ENCODE measurements at places on chromosomes 2 and 18. TPM values are rescaled to one million over a fixed set of nuclear protein-coding genes. Genes with fewer than 3 reads are reported as not detected.

The NEMP2 gene
- 3.1 TPM for total RNA-seq

The FLACC1 gene
- total RNA-seq: 1.2 TPM

The ARID5A gene
- total RNA-seq: 89.3 TPM

DNA sequence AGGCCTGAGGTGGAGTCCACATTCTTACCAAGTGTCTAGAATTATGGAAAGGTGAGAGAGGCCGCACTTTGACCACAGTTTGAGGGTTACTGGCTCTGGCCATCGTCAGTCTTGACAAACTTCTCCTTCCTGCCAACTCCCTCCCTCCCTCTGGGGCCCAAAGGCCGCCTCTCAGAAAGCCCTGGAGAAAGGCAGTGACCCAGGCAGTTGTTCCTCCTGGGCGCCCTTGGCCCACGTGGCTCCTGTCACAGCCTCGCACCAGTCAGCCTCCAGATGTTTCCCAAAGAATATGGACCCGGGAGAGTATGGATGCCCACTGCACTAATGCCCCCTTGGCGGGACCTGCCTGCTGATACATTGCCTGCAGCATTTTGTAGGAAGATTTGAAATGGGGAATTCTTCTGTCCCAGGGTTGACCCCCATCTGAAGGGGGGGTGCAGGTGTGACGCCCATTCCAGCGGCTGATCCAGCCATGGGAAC, 61.7 kb downstream of the ASB1 start:
- H3K4me3 ChIP-seq: no peak overlapping the region
- H3K36me3 ChIP-seq: no peaks in the 10 kb centered on the region

- DNase-seq: no peak
- no peaks in the 10 kb centered on the region for H3K36me3 ChIP-seq
- no peak overlapping the region for H3K27ac ChIP-seq
- H3K4me1 ChIP-seq: no peaks in the 10 kb centered on the region
- H3K27me3 ChIP-seq: no peaks in the 10 kb centered on the region
These were observed 91.1 kb upstream of the ARHGAP28 start for GRCh38 chr18:6638447-6638846.

DNA sequence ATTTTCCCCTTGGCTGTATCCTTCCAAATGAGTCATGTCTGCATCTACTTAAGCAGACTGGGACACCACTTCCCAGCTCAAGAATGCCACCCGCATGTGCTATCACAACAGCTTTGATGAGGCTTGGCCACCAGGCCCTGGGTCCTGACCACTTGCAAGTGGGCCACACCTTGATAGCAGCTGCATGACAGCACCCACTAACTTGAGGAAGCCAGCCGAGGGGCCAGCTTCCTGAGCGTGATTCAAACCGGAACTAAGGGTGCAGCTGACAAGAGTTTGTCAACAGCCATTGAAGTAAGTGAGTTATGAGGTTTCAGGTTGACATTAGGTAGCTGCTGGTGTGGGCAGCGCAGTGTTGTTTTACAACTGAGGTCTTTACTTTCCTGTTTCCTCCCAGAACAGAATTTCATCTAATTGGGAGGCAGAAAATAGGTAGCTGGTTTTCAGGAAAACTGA, 54.4 kb downstream of the EPHA4 start:
- peak; percentile 47 for DNase-seq
- H3K27ac ChIP-seq: no peak overlapping the region
- no peaks in the 10 kb centered on the region for H3K27me3 ChIP-seq

- H3K27me3 ChIP-seq: no peaks in the 10 kb centered on the region
- no peak for DNase-seq
- H3K27ac ChIP-seq: no peak overlapping the region
- H3K4me1 ChIP-seq: no peaks in the 10 kb centered on the region
- no peaks in the 10 kb centered on the region for H3K36me3 ChIP-seq
These were observed 307.1 kb downstream of the STK39 start for GRCh38 chr2:167940346-167940725.

GRCh38 chr2:5937321-5937720, 245.1 kb downstream of the SOX11 start:
- peak; percentile 88 for DNase-seq
- no peaks in the 10 kb centered on the region for H3K36me3 ChIP-seq
- no peak overlapping the region for H3K4me3 ChIP-seq
- peaks cover 4% of the 10 kb centered on the region for H3K27me3 ChIP-seq
- H3K27ac ChIP-seq: no peak overlapping the region

- H3K36me3 ChIP-seq: no peaks in the 10 kb centered on the region
- no peak for DNase-seq
- no peak overlapping the region for H3K4me3 ChIP-seq
- peaks cover 28% of the 10 kb centered on the region for H3K4me1 ChIP-seq
- H3K27ac ChIP-seq: no peak overlapping the region
These were observed 2.0 kb downstream of the PROC start for GRCh38 chr2:127420039-127420864.

DNA sequence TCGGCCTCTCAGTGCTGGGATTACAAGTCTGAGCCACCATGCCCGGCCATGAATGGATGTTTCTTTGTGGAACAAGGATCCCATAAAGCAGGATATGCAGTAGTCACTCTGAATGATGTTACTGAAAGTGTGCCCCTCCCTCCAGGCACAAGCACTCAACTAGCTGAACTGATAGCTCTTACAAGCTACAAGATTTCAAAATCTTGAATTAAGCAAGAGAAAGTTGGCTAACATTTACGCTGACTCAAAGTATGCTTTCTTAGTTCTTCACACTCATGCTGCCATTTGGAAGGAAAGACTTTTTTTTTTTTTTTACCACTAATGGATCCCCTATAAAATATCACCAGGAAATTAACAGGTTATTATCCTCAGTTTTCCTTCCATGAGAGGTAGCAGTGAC, 549.0 kb upstream of the PKDCC start:
- H3K36me3 ChIP-seq: no peaks in the 10 kb centered on the region
- no peak overlapping the region for H3K27ac ChIP-seq
- no peak for DNase-seq
- no peaks in the 10 kb centered on the region for H3K27me3 ChIP-seq
- no peak overlapping the region for H3K4me3 ChIP-seq
- no peaks in the 10 kb centered on the region for H3K4me1 ChIP-seq

DNA sequence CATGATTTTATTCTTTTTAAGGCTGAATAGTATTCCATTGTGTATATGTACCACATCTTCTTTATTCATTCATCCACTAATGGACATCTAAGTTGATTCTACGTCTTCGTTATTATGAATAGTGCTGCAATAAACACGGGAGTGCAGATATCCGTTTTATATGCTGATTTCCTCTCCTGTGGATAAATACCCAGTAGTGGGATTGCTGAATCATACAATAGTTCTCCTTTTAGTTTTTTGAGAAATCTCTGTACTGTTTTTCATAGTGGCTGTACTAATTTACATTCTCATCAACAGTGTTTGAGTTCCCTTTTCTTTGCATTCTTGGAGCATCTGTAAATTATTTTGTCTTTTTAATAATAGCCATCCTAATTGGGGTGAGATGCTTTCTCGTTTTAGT, 114.5 kb downstream of the RGPD3 start:
- DNase-seq: no peak
- H3K36me3 ChIP-seq: no peaks in the 10 kb centered on the region
- H3K4me1 ChIP-seq: no peaks in the 10 kb centered on the region
- no peak overlapping the region for H3K27ac ChIP-seq
- no peak overlapping the region for H3K4me3 ChIP-seq

DNA sequence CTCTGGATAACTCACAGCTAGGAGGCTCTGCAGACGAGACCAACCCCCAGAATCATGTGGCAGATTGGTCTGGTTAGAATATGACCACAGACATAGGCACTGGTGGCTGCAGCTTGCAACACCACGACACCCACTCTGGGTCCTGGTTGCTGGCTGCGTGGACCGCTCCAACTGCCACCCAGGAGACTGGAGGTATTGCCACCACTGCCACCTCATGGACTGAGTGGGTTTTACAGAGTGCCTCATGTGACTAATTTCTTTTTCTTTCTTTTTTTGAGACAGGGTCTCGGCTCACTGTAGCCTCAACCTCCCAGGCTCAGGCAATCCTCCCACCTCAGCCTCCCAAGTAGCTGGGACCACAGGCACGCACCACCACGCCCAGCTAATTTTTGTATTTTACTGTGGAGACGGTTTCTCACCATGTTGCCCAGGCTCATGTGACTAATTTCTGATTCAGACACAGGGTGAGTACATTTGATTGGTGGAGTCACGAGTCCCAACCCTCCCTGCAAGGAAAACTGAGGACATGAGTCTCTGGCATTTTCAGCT, 29.9 kb upstream of the NT5DC4 start:
- no peak overlapping the region for H3K4me3 ChIP-seq
- peaks cover 8% of the 10 kb centered on the region for H3K4me1 ChIP-seq
- H3K27ac ChIP-seq: no peak overlapping the region
- no peak for DNase-seq
- no peaks in the 10 kb centered on the region for H3K27me3 ChIP-seq
- H3K36me3 ChIP-seq: no peaks in the 10 kb centered on the region

GRCh38 chr2:208671886-208672680, 265.5 kb downstream of the PTH2R start:
- H3K4me3 ChIP-seq: no peak overlapping the region
- H3K4me1 ChIP-seq: no peaks in the 10 kb centered on the region
- H3K36me3 ChIP-seq: no peaks in the 10 kb centered on the region
- H3K27me3 ChIP-seq: no peaks in the 10 kb centered on the region
- DNase-seq: no peak

DNA sequence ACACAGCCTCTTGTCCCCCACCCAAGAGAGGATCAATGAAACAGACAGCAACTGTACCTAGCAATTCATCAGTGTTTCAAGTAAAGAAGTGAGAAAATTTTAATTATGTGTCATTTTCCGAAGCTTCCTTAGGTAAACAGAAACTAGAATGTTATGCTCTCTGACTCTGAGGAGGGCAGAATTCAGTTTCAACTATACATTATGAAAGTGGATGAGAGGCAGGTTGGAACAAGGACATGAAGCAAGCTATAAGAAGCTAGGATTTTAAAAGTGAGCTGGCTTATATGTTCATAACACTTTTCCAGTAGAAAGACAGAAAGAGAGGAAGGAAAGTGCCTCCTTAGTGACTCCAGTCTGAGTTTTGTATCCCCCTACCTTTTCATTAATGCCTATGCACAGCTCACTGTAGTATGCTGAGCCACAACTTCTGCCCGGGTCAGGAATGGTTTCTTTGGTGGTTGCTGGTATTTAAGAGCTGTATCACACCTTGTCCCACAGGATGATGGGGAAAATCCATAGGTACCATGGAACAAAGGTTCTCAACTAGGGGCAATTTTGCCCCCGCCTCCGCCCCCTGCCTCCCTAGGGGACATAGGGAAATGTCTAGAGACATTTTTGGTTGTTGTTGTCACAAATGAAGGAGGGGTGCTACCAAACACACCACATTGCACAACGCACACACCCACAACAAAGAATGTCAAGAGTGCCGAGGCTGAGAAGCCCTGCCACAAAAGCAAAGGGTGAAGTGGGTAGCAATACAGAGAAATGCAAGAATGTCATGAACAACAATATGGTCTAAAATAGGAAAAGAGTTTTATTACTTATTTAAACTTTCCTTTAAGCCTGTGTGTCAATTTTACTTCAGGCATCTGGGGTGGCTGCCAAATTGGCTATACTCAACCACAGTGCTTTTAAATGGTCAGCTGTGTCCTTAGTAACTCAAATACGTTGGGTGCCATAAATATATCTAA, 161.0 kb upstream of the ZFP36L2 start:
- peaks cover 34% of the 10 kb centered on the region for H3K4me1 ChIP-seq
- DNase-seq: no peak
- H3K27me3 ChIP-seq: no peaks in the 10 kb centered on the region
- H3K36me3 ChIP-seq: no peaks in the 10 kb centered on the region
- H3K4me3 ChIP-seq: no peak overlapping the region

- no peak overlapping the region for H3K4me3 ChIP-seq
- H3K27ac ChIP-seq: no peak overlapping the region
- no peaks in the 10 kb centered on the region for H3K36me3 ChIP-seq
These were observed 4.0 kb upstream of the MREG start for GRCh38 chr2:216017365-216017764.

DNA sequence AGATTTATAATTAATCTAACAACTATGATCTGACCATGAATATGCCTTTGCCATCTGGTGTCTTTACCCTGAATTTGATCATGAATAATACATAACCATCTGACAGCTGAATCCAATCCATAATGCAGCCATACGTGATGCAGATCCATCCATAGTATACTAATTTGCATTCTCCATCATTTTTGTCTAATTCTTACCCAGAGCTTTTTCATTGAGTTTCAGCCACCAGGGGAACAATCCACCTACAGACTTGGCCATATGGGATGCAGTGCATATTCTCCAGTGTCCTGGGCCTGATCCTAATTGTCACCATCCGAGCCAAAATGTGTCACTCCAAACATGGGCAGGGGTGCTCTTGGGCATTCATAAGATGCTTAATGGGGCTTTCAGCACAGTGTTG, 227.2 kb upstream of the CRIM1 start:
- no peaks in the 10 kb centered on the region for H3K4me1 ChIP-seq
- DNase-seq: no peak
- no peak overlapping the region for H3K4me3 ChIP-seq
- no peaks in the 10 kb centered on the region for H3K36me3 ChIP-seq
- H3K27me3 ChIP-seq: no peaks in the 10 kb centered on the region

DNA sequence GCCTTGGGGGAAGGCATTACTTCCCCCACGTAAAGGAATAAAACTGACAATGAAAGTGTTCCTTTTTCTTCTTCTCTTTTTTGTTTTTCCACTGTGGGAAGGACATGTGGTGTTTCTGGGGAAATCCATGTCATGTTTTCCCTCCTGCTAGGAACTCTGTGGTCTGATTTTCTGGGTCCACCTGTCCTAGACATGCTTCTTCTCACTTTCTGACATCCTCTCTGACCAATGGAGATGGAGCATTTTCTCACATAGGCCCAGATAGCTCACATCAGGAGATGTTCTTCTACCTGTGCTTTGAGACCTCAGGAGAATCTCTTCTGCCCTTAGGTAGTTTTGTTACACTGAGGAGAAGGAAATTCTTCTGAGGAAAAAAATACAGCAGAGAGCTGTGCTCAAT, 252.0 kb upstream of the SIX3 start:
- H3K4me3 ChIP-seq: no peak overlapping the region
- H3K36me3 ChIP-seq: no peaks in the 10 kb centered on the region
- no peaks in the 10 kb centered on the region for H3K4me1 ChIP-seq
- no peak overlapping the region for H3K27ac ChIP-seq
- DNase-seq: no peak

DNA sequence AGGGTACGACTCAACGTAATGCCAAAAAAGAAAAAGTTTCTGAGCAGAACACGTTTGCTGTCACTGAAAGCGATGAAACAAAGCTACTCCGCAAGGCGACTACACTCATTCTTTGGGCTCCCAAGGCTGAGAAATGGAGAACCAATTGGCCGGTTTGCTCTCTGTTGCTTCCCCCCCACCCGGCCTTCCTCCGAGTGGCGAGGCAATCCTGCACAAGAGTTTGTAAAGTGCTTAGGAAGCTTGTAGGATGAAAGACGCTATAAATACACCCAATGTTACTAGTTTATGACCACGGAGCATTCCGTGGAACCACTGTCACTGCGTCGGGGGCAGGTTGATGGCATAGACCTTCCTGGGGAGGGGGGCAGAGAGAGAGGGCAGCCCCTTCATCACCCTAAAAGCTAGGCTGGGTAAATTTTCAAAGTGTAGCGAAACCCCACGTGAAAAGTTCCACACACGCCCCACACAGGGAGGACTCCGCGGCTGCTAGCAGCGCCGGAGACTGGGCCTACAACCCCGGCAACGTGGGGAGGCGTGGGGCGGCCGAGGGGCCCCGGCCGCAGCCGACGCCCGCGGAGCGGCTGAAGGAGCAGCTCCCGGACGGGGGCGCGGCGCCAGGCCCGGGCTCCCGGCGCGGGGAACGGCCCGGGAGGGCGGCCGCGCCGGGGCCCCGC, 915 bp downstream of the CUL3 start:
- no peaks in the 10 kb centered on the region for H3K36me3 ChIP-seq
- H3K4me1 ChIP-seq: peaks cover 54% of the 10 kb centered on the region
- H3K4me3 ChIP-seq: peak overlapping the region; percentile 80
- H3K27me3 ChIP-seq: no peaks in the 10 kb centered on the region
- no peak for DNase-seq
- peak overlapping the region; percentile 94 for H3K27ac ChIP-seq

All from esophagus muscularis mucosa (tissue), 4 donors.